Stimulated activated CD4-positive, alpha-beta T cell treated with anti-CD3 and anti-CD28 coated beads, TNF-alpha, amount 100 ng/mL, for 4 hours (primary cell): ENCODE measurements at places on chromosomes 13 and 19.

DNA sequence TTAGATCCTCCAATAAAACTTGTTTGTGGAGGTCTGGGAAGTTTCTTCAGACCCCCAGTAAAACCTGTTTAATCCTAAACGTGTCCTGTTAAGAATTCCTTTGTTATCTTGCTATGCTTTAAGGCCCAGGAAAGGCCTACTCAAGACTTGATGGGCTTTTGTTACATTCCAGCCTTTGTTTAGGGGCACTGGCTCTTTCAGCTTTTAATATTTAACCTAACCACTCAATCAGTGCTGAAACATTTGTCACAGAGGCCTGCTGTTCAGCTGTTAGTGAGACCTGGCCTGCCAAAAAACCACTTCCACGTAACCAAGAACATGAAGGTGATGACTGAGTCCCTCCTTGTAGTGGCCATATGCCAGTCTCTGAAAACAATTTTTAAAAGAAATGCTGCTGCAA, 41.7 kb downstream of the PCDH17 start:
- no peak for DNase-seq

DNA sequence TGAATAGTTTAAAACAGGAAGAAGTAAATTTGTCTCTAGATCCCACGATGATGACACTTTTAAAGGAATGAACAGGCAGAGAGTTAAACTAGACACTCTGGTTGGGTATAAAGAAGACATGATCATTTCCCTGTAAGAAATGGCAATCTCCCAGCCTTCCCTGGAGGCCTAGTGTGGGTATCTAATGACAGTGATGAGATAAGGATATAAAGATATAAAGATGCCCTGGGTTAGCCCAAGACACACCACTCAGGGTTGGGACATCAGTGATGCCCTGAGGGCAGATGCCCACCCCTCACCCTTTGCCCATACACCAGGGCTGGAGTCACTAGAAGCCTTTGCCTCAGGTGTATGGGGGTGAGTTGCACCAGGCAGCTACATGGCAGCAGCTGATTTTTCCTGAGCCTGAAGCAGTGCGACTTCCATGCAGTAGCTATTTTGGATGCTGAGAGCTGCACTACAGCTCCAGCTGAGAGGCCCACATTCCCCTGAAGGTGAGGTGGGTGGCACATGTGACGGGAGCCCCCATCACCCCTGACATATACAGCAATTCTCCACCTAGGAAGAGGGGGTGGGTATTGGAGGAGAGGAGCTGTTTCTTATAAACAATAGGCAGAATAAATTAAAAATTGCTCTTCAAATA, 177.5 kb downstream of the NDFIP2 start:
- DNase-seq = no peak

GRCh38 chr19:35457173-35457572, 9.1 kb downstream of the FFAR2 start:
- no peak for DNase-seq

- DNase-seq = no peak
These were observed 22.2 kb downstream of the ZNF175 start for GRCh38 chr19:51593138-51593890.

DNA sequence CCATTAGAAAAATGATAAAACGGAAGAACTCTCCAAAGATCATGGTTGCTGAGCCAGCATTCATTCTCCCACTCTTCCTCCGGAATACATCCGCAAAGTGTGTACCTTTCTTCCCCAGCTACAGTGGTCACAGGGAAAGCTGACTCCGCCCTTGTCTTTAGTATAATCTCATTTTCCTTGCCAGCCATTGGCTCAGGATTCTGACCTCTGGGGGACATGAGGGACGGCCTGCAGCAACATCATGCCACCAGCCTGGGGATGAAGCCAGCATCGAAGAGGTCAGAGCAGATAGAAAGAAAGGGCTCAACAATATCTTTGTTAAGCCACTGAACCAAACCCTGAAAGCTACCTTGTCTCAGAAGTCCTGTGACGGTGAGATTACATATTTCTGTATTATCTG, 46.3 kb upstream of the TPP2 start:
- DNase-seq = no peak

DNA sequence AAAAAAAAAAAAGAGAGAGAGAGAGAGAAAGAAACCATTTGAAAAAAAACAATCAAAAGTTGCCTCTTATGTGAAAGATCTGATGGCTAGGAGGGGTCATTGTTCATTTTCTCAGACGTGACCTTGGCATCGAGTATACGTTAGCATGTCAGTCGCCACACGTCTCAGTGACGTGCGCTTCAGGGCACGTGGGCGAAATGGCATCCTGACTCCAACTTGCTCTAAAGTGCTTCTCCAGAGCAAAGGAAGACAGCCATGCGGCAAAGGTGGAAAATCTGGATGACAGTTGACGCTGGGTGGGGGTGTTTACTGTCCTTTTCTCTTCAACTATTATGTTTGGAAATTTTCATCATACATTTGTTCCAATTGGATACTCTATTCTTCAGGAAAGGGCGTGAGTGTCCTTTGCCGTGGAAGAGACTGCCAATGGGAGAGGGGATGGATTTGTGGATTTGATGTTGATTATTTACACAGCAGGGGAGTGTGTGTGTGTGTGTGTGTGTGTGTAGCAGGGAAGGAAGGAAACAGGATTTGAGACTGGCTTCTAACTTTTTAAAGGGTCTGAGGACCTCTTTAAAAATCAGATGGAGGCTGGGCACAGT, 25.0 kb downstream of the KLF2 start:
- no peak for DNase-seq

DNA sequence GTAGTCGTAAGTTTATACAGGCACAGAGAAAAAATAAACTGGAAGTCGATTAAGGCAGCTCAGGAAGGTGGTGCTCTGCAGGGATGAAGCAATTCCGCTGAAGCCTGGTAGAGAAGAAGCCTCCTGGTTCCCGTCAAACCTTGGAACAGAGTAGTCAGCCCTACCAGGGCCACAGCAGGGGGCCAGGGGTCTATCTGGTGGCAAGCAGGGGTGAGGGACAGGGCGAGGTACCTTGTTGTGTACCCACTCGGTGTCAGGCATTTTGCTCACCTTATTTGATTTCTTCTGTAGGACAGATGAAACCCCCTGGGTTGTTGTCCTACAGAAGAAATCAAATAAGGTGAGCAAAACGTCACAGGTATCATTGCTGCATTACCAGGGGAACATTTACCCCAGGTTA, 70.6 kb downstream of the C13orf42 start:
- no peak for DNase-seq

DNA sequence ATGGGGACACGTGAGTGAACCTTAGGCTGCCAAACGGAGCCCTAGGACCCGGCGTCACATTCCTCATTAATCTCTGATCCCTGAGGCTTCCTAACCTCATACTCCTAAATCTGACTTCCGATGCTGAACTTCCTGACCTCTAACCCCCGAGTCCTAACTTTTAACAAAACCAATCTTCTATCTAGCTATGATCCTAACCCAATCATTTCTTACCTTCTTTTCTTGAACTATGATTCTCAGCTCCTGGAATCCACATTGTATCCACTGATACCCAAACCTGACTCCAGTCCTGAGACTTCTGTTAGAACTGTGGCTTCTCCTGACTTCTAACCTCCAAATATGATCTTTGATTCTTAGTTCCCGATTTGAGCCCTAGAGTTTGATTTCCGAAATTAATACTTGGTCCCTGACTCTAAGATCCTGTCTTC, 447 bp downstream of the NFKBIB start:
- no peak for DNase-seq

DNA sequence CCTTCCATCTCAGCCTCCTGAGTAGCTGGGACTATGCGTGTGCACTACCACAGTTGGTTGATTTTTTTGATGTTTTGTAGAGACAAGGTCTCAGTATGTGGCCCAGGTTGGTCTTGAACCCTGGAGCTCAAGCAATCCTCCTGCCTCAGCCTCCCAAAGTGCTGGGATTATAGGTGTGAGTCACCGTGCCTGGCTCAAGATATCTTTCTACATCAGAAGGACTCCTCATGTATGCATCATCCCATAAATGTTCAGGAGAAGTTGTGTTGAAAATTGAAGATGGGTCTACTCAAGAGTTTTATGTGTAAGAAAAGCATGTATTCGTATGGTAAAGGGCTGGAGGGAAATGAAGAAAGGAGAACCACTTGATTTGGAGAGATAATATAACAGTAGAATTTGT, 71.8 kb upstream of the STK24 start:
- DNase-seq = no peak

- no peak for DNase-seq
These were observed 8.9 kb upstream of the TPP2 start for GRCh38 chr13:102587916-102588315.

DNA sequence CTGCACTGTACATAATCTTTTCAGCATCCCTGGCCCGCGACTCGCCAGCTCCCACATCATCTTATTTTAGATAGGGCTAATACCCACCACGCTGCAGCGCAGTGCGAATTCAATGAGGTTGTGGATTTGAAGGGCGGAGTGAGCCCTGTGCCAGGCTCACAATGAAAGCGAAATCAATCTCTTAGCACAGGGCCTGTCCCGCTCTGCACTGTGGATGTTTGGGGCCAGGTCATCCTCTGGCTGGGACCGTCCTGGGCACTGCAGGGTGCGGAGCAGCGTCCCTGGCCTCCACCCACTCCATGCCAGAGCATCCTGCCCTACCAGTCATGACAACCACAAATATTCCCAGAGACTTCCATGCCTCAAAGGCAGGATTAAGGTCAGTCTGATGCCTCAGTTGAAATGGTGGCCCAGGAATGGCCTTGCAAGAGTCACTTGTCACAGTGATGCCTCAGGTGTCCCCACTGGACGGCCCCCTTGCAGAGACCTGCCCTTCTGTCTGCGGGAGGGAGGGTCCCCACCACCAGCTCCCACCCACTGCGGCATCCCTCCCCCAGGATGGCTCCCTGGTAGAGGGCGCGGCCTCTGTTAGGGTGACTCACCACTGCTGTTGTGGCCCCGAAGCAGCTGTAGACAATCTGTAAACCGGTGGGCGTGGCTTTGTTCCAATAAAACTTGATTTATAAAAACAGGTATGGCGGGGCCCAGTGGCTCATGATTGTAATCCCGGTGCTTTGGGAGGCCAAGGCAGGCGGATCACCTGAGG, 5.6 kb downstream of the UHRF1 start:
- DNase-seq = peak; percentile 67
